CD4-positive, alpha-beta T cell treated with Interleukin-6 at 100 ng/mL for 8 hours (primary cell): ENCODE measurements at places on chromosomes 4 and X.

- DNase-seq = no peak
These were observed 63.2 kb upstream of the TNIP3 start for GRCh38 chr4:121227341-121227792.

DNA sequence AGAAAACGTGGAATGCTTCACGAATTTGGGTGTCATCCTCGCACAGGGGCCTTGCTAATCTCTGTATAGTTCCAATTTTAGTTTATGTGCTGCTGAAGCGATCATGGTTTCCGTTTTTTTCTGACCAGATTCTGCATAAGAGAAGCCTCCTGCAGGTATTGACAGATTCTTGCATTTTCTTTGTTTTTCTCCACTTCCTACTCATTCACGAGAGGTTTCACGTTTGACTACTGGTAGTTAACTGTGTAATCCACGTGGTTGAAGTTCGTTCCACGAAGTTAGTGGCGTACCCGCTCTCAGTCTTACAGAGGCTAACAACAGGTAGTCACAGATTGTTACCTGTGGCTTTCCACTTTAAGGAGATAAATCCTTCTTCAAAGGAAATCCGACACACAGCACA lies 12.1 kb upstream of the TRIML2 start:
- no peak for DNase-seq

GRCh38 chr4:177374966-177375365 lies 65.3 kb downstream of the NEIL3 start:
- DNase-seq = no peak

GRCh38 chr4:90844241-90844640 lies 717.0 kb downstream of the CCSER1 start:
- DNase-seq = no peak

DNA sequence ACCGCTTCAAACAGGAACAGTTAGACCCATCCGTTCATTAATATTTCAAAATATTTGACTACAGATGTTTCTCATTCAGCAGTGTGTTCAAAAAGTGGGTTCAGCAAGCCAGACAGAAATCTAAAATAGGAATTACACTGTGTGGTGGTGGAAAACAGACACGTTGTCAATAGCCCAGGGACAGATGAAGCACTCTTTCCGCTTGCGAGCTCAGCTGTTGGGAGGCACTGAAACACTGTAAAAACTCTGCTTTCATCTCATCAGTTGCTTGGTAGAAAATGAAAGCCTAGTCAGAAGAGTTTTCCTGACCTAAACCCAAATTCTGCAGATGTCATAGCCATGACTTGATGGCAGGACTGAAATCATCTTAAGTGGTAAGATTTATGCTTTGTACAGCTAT lies 38.5 kb downstream of the LRP2BP start:
- DNase-seq = no peak

- DNase-seq = no peak
These were observed 59.3 kb downstream of the CNGA2 start for GRCh38 chrX:151793886-151794285.
